ENCODE measurements at places on chromosomes 1 and 21. TPM values are rescaled to one million over a fixed set of nuclear protein-coding genes. Genes with fewer than 3 reads are reported as not detected.

DNA sequence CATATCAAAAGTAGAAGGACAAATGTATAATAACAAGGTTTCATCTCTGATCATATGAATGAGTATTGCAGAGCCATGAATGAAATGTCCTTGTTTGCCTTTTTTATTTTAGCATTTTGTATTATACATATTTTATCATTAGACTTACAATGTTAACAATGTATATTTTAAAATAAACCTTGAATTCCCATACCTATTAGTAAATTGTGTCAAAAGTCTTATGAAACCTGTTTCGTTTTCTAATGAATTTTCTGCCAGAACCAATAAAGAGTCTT, 646 bp downstream of the DNAJB4 start:
- no peak for DNase-seq

GRCh38 chr1:210233216-210233494, 559 bp downstream of the SERTAD4 start:
- DNase-seq = no peak

KRTAP12-2 gene
- total RNA-seq = 0.25 TPM

- no peak for DNase-seq
Measured at GRCh38 chr1:60697204-60697994, 385.0 kb upstream of the NFIA start.

DNA sequence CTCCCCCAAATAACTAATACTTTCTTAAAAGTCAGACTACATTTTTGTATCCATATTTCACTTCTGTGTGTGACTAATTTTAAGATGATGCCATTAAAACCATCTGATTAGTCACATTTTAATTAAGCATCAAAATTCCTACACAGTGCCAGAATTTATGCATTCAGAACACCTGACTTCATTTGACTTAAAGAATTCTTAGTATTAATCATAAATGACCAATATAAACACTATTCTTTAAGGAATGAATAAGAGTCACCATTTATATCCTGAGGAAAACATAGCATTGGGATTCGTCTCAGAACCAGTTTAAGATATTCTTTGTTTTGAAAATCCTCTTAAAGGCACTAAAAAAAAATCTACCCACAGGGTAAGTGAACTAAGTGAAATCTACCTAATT, 37.0 kb downstream of the TM2D1 start:
- no peak for DNase-seq

- DNase-seq = no peak
Measured at GRCh38 chr1:19705464-19705863, 40.8 kb downstream of the HTR6 start.

DNA sequence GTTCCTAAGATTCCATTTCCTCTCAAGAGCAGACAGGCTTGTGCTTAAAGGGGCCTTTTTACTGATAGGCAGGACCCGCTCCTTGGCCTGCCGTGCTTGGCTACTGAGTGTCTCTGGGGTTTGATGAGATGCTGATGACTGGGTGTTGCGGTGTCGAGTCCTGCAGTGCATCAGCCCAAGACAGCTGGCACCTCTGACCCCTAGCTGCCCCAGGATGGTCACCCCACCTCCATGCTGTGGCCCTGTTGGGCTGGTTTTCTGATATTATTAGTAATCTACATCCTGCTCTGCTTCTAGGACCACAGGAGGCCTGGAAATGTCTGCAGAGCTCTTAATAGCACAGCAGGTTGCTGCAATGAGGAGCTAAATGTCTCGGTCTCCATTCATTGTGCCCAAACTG, 28.7 kb downstream of the LRRC71 start:
- no peak for DNase-seq

DNA sequence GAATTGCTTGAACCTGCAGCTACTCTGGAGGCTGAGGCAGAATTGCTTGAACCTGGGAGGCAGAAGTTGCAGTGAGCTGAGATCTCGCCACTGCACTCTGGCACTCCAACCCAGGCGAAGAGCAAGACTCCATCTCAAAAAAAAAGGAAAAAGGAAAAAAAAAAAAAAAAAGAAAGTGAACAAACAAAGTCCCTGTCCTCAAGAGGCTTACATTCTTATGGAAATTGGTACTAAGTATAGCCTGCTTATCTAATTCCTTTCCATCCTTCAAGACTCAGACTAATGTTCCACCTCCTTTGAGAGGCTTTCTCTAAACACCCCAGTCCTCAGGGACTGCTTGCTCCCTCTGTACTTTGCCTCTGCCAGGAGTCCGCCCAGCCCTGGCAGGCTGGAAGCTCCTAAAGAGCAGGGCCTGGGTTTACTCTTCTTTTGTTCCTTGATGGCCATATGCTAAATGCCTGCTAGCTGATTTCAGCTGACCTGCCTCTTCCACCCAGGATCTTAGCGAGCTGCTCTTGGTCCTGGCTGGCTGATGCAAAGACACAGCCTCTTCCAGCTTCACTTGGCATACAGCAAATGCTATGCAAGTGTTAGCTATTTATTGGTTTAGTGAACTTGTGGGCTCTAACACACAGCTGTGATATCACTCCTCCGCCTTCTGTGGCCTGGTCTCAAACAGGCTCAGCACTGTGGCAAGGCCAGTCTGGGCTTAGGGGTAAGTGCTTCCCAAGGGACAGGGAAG, 9.8 kb downstream of the SLC9A1 start:
- DNase-seq = no peak

SON gene
- total RNA-seq = 259 TPM

All from WTC11 (cell line).